Kidney capillary endothelial cell (primary cell): ENCODE measurements at places on chromosomes 2 and 18.

DNA sequence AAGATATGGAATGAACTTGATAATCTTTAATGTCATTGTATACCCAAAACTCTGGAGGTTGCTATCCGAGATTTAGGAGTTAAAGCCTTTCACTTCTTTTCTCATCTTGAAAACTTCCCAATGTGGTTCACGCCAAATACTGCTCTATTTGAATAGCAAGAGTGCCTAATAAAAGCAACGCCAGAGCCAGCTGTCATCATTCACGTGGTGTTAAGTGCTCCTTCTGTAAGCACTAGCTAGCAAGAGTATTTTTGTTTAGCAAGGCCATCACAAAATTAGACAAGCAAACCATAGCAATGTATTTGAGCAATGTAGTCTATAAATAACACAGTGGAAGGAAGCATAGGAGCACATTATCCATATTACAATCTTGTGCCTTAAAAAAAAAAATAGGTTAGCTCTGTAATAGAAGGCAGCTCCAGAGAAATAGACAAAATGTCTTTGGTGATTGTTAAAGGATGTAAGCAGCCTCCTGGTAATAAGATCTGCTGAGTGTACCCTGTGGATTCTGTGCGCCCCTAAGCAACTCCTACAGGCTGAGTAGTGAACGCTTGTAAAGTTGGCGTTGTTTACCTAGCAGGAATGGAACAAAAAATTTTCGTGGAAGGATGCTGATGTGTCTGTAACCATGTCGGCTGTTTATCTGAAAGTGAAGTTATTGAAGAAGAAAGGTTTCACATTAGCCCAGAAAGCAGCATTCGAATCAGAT lies 518.0 kb downstream of the CNTNAP5 start:
- no peak for DNase-seq

DNA sequence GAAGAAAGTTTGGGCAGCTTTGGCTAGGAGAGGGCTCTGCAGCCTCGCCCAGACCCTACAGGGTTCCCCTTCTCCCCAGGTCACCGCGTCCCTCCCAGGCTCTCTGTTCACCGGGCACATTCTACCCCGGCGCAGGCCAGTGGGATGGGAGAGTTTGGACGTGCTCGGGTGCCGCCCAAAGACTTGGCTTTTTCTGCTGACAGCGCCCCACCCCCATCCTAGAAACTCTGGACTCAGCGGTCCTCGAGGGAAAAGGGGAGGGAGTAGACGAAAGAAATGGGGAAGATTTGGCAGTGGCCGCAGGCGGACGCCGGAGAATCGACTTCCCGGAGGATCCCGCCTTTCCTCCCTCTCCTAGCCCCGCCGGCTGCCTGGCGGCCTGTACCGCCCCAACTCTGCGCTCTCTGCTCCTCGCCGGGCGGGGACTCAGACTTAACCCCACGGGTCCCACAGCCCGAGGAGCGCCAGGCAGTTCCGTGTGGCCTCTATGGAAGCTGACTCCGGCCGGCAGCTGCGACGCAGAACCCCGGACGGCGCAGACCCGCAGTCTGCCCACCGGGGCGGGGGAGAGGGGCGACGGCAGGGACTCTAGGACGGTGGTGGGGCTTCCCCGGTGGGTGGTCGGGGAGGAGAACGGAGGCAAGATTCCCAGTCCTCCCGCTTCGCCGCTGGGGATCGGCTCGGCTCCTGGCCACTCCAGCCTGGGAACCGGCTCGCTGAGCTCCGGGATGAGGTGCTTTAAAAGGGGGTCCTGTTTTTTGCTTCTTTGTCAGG lies 863 bp upstream of the SIX2 start:
- no peak for DNase-seq

DNA sequence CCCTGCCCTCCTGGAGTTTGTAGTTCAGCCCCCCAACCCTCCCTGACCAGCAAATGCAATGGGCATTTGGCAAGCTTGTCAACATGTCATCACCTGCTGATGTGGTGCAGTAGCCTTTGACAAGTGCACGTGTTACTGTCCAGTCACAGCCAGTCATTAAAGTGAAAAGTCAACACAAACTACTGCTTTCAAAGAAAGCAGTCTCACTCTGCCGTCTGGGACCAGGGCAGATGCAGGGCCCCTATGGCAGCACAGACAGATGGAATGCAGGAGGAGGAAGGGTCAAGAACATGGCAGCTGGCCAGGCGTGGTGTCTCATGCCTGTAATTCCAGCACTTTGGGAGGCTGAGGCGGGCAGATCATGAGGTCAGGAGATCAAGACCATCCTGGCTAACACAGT lies 222.4 kb upstream of the OSR1 start:
- no peak for DNase-seq

DNA sequence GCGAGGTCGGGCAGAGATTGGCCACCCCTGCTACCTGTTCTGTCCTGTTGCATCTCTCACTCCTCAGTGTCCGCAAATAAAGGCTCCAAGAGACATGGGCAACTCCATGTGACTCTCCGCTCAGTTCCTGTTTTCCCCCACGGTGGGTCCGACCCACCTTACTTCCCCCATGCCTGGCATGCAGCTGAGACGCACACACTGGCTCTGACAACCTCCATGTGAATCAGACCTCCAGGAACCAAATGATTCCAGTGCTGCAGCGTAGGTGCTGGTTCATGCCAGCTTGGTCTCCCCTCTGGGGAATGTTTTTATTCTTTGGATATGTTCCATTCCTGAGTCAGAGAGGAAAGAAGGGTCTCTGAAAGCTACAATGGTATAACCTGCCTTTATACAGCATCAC lies 221.5 kb downstream of the SH3RF3 start:
- no peak for DNase-seq

- DNase-seq, result no peak
Observed at GRCh38 chr2:96264086-96264485, 1.7 kb downstream of the TMEM127 start.

GRCh38 chr2:69437751-69438154 lies 518 bp upstream of the NFU1 start:
- DNase-seq, result no peak

- no peak for DNase-seq
Observed at GRCh38 chr2:74537140-74537539, 7.4 kb downstream of the HTRA2 start.

GRCh38 chr18:63254716-63255399 lies 64.7 kb downstream of the BCL2 start:
- no peak for DNase-seq

GRCh38 chr2:100266126-100266525 lies 56.2 kb downstream of the LONRF2 start:
- no peak for DNase-seq
